ENCODE measurements at places on chromosomes 16 and 17.

DNA sequence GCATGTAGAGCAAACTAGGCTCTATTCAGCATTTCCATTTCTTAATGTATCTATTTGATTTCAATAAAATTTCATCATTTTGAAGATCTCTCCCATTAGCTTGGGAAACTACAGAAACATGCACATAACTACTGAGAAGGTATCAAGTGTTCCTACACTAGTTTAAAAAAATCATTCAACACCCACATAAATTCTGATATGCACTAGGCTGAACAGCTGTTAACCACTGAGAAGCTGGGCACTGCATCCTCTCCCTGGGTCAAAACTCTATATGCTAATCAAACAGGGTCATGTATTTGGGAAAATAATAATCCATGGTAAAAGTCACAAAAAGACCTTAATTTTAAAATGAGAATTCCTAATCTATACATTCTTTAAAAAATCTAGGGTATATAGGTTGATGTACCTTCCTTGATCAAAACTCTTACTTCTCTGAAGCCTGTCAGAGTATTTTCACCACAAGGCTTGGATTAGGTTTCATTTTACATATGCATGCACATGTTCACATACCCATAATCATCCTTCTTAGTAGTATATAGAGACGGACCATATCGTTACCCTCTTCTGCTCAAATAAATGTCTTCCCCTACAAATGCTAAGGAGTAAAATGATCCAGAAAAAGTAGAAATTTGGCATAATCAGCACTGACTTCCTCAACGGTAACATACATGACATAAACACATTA lies 57.2 kb downstream of the KANSL1 start:
- no peak for DNase-seq

GRCh38 chr17:80795754-80796153 lies 195.9 kb upstream of the CHMP6 start:
- no peak for DNase-seq

DNA sequence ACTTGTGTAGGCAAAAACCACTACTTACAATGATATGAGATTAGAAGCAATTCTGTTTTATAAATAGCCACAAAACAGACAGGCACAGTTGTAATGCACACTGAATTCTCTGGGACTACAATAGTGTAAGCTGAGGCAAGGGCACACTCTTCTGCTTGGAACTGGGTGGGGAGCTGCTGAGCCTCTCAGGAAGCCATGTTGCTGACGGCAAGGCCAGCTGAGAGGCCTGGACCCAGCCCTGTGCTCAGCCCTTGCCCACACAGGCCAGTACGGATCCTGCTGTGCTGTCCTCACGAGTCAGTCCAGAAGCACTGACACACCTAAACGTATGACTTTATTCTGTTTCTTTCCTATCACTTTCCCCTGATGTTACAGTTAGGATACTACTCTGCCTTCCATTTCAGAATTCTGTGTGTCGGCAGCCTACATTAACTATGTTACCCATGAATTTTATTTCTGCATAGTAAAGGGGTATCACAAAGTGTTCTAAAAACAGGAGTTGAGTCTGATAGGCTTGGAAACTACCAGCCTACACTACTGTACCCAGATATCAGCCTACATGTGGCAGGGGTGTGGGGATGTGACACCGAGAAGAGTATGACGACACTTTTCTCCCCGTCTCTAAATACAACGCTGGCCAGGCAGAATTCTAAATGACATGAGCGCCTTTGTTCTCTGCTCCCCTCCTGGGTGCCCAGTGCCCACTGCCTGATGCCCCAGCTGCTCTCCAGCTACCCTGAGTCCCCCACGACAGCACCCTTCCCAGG lies 41.1 kb upstream of the FAAP100 start:
- DNase-seq = no peak

- no peak for DNase-seq
Observed at GRCh38 chr17:36034127-36034526, 16.4 kb upstream of the CCL23 start.

- DNase-seq = no peak
Observed at GRCh38 chr16:17925761-17926160, 410.8 kb downstream of the NPIPA8 start.

DNA sequence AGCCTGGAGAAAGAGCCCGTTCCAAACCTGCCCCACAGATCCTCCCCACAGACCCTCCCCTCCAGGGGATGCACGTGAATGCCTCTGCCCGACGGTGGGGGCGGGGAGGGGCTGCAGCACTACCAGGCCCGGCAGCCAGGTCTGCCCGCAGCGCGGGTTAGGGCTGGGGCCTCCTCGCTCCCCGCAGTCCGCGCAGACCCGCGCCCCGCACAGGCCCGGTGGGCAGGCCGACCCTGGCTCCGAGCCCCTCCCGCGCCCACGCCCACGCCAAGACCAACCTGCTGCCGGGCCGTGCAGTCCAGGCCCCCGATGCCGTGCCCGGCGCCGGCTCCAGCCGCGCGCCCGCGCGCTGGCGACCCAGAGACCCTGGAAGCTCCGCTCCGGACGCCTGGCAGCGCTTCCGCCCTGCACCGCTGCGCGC lies at the start of gene RPUSD1:
Gene RPUSD1, minus strand, starts transcription at position 404 of the 421 bp plus-strand sequence. CDS start 644 bp downstream, outside the sequence.
- no peak for DNase-seq

DNA sequence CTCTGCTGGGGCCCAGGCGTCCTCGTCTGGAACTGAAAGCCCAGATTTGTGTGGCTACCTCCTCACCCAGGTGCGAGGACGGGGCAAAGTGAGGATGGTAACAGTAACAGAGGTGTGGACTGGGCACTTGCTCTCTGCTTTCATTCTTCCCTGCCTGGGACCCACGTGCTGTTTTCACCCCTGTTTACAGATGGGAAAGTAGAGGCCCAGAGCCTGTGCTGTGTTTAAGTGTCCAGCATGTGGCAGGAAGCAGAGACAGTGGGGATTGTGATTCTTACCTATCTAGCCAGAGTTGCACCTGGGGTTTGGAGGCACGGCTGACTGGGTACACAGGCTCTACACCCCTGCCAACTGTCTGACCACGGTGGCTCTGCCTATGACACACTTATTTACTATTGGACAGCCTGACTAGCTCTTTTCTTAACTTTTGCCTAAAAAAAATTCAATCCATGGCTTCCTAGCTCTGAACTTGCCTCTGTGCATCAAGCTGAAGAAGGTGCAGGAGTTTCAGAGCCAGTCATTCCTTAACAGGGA lies 155.4 kb downstream of the CLEC16A start:
- no peak for DNase-seq

GRCh38 chr17:17189559-17189958 lies 16.6 kb downstream of the PLD6 start:
- no peak for DNase-seq

DNA sequence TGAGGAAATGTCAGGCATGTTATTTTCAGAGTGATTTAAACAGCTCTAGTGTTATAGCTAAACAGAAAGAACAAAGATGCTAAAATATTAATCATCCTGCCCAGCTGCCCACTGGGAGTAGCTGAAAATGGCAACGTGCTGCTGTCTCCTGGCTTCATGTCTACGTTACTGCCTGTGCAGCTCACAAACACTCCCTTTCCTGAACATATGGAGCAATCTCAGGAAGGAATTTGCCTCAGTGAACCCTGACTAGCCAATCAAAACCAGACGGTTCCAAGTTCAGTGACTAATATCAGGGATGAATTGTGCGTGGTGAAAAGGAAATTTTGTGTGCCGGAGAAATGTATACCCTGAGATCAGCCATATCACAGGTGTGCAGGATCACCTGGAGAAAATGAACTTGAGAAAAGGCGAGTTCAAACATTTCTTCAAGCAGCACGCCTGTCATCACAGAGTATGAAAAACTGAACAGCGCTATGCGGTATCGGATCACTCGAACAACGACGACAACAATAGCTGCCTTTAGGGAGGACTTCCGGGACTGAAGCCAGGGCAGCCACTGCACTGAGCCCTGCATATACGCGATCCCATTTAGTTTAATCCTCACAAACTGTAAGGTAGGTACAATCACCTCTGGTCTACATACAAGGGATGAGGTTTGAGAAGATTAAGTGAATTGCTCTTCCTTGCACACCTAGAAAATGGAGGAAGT lies 110.3 kb downstream of the STX8 start:
- no peak for DNase-seq

GRCh38 chr17:62825182-62825581 lies 17.1 kb upstream of the MARCHF10 start:
- no peak for DNase-seq

GRCh38 chr17:80750263-80750662 lies 205.6 kb downstream of the RPTOR start:
- no peak for DNase-seq

DNA sequence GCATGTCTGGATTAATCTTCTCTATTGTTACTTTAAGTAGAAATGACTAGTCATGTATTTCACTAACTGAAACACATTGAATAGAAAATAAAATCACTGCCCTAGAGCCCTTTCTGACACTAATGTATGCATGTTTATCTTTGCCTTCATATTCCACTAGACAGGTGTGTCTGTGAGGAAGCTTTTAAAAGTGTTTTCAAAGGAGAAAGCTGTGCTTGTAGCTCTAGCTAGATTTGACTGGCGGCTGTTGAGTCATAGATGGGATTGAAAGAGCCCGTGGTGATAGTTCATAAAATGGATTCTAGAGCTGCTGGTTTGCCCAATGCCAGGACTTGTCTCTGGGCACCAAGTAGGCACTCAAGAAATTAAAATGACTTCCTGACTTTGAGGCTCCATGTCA lies 189.0 kb upstream of the PIRT start:
- no peak for DNase-seq

DNA sequence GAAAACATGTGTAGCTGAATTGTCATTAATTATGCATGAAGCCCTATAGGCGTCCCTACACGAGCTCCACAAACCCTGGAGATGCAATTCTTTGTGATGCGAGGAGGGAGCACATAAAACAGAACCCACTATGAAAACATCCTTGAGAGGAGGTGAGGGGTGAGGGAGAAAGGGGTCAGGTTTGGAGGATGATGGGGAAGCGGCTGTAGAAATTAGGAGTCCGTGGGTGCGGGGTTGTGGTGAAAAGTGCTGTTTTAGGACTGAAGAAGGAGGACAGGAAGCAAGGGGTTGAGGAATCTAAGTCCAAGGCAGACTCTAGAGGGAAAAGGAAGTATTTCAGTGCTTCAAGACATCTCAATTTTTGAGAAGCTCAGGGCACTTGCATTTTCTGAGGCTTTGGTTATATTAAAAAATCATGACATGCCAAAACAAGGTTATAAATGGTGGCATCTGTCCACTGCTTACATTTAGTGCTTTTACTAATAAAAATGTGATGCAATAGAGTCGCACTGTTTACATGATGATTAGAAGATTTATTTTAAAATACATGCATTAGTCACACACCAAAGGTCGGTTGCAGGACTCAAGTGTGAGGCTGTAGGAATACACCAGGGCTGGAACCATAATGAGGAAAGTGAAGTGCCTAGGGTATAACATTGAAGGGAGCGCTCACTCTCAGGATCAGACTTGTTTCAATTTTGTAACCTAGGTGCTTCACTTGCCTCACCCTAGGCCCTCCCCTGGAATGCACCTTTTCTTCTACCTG lies 379.5 kb downstream of the HS3ST4 start:
- no peak for DNase-seq

DNA sequence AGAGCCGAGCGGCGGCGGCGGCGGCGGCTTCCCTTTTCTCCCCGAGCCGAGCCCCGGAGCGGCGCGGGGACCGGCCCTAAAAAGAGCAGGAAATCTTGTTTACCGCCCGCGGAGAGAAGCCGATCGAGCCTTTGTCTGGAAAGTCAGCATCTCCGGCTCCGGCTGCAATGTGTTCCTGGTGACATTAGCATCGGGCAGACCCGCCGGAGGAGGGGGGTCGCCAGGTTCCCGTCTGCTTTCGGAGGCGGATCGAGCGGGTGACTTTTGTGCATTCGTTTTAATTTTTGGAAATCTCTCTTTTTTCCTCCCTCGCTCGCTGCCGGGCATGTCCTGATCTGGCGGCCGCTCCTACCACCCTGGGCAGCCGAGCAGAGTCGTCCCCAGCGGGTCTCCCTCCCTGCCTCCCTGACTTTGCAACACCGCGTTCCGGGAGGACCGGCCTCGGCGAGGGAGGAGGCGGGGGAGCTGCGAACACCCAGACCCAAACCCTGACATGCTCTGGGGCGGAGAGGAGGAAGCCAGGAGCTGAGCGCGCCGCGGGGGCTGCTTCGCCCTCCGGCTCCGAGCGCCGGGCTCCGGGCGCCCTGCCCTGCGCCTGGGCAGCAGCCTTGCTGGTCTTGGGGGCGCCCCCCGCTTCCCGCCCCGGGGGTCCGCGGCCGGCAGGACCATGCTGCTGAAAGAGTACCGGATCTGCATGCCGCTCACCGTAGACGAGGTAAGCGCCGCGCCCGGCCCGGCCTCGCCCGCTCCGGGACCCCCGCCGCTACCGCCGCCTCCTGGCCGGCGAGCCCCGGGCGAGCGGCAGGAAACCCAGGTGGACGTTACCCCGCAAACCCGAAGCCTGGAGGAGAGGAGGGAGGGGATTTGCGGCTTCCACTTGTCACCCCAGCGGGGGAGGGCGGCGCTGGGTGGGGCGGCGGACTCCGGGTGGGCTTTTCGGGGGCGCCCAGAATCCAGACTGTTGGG lies 690 bp downstream of the PITPNC1 start:
- DNase-seq = peak; percentile 35

DNA sequence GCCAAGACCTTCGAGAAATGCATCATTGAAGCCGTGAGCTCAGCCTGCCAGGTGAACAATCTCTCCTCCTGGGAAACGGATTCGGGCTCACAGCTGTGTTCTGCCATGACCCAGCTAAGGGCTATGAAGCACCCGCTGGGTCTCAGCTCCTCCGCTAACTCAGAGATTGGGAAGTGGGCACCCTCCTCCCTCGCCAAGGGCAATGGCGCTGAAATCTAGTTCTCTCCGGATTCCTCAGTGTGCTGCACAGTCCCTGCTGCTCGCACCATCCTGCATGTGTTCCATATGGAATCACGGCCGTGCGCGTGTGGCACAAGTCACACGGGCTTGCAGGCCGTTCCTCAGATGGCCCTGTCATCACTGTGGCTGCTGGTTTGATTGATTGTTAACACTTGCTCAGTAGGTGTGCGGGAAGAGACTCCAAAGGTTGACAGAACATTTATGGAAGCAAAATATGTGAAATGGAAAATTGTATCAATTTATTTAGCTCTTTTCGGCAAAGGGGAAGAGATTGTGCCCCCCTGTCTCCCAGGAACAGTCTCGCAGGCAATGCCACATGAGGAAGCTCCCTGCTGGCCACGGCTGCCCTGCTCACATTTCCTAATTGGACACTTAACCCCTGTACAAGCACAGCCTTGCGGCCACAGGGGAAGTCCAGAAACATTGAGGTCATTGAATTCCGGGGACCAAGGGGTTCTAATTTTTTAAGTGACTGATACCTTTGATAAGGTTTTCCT lies 58.8 kb downstream of the RNF213 start:
- DNase-seq = no peak

DNA sequence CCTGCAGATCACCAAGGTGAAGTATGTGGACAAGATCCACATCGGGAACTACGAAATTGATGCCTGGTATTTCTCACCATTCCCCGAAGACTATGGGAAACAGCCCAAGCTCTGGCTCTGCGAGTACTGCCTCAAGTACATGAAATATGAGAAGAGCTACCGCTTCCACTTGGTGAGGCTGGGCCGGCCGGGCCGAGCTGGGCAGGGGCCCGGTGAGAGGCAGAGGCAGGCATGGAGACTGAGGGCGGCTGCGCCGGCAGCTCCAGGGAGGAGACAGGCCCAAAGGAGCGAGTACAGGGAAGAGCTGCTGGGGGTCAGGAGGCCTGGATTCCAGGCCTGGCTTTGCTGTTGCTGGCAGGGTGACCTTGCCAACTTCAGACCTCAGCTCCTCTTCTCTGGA lies 8.3 kb downstream of the PRSS8 start:
- no peak for DNase-seq
